ENCODE measurements at places on chromosomes 12 and 14.

GRCh38 chr14:99806836-99807235, 13.6 kb downstream of the EML1 start:
- DNase-seq = no peak

- DNase-seq = no peak
Measured at GRCh38 chr14:52240623-52241022, 26.9 kb upstream of the PTGDR start.

DNA sequence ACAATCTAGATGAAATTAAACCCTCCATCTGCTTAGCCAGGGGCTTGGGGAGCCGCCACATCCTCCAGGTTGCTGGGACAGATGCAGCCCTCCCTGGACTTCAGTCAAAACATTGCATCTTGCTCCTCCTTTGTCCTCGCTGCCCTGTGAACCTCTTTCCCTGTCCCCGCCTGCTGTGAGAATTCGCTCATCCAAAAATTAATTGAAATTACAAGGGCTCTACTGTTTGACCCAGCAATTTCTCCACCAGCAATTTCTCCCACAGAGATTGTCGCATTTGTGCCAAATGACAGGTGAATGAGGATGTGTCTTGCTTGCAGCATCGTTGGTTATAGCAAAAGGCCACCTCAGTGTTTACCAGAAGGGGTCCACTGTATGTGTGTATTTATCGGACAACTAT, 5.0 kb upstream of the POP5 start:
- no peak for DNase-seq

- DNase-seq = peak; percentile 41
Measured at GRCh38 chr12:93773122-93773871, 96.1 kb downstream of the CRADD start.

DNA sequence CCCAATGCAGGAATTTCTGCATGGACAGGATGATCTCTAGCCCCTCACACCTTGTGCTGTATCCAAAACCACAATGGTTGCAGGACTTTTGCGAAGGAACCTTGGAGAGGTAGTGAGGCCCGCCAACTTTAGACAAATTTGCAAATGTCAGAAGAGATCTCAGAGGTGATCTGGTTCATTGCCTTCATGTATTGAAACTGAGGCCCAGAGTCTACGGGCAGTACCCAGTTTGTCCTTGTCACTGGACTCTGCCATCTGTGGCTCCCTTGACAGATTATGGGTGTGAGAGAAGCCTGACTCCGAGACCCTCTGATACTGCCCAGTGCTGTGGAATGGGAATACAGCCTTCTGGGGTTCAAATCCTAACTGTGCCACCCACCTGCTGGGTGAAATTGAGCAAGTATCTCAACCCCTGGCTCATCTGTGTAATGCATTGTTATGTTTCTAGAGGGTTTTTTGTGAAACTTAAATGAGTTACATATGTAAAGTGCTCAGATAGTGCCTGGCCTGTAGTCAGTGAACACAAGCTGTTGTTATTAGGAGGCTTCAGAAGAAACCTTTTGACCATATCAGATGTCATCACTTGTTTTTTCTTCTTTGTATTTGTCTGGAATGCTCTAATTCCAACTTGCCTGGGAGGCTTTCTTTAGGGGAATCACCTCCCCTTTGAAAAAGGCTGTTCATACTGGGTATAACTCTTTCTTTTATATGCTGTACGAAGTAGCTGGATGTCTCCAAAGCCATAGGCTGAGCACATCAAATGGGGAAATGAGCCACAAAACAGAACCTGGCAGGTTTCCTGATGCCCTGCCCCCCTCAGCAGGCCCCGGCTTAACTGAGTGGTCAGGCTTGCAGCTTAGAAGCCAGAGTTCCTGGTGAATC, 71.4 kb upstream of the SRSF5 start:
- DNase-seq = no peak

GRCh38 chr12:59597385-59597781, 1.6 kb downstream of the SLC16A7 start:
- DNase-seq = peak; percentile 62

DNA sequence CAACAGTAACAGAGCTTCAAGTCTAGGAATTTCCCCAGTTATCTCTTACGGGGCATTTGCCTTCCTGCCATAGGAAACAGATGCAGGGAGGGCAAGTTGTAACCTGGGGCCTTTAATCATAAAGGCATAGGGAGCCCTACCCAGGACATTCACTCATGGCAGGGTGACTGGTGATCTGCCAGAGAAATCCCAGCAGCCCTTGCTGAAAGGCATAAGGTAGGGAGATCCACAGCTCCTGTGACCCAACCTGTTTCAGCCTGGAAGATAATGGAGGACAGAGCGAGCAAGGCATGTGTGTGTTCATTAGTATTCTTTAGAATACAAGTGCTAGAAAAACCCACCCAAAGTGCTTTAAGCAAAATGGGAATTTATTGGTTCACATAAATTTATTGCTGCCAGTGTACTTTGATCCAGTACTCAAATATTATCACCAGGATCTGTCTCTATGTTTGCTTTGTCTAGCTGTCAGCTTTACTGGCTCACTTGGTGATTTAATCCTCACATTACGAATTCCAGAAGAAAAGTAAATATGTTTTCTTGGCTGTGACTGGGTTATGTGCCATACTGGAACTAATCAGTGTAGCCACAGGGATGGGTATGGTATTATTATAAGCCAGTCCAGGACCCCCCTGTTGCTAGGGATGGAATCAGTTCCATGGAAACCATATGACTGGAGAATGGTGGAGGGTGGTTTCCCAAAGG, 21.1 kb upstream of the AKAP6 start:
- DNase-seq = no peak

DNA sequence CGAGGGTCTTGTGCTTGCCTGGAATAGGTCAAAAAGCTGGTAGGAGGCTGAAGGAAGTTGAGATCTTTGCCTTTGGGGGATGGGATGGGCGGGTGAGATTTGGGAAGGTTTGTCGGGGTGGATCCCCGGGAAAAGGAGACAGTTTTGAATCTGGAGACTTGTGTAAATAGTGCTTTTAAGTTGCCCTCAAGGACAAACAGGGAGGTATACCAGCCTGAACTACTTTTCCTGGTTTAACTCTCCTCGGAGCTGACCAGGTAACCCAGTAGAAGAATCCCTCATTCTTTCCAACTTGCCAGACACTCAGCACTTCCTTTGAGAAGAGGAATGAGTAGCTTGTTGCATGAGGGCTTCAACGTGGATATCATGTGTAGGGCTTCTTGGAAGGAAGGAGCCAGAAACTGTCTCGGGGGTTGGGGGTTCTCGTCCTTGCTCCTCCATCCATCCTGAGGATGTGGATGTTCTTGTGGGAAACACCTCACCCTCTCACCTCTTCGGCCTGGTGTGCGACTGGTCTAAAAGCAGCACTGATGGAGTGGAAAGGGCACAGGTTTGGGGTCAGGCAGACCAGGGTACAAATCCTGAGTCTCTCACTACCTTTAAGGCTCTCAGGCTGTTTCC, 1.9 kb downstream of the TEAD4 start:
- DNase-seq = no peak

GRCh38 chr12:58479401-58479800, 440.9 kb downstream of the LRIG3 start:
- no peak for DNase-seq

GRCh38 chr14:90658541-90658967, 157.7 kb downstream of the TTC7B start:
- DNase-seq = no peak

DNA sequence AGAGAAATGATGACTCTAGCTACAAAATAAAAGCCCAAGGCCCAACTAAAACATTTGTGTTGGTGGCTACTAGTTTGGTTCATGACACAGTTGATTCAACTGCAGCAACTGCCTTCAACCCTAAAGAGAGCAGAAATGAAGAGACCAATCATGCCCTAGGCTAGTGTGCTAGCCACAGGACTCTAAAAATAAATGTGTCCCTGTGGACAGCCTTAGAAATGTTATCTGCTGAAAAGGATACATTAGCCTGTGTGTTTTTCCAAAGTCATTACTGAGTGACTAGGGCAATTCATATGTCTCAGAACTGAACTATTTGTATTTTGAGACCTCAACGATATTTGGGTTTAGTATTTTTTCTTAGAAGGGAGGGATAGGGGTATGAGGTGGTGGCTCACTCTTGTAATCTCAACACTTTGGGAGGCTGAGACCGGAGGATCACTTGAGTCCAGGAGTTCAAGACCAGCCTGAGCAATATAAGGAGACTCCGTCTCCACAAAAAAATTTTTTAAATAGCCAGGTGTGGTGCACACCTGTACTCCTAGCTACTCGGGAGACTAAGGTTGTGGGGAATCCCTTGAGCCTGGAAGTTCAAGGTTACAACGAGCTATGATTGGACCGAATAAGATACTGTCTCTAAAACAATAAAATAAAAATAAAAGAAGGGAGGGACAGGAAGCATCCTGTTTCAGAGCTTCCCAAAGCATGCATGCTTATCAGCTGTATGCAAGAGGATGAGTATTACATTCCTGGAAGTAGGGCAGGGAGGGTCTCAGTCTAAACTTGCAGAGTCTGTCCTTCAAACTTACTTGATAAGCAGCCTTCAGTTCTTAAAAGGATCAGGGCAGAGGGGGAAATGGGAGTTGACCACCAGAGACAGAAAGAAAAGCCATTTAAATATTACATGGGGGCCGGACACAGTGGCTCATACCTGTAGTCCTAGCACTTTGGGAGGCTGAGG, 29.6 kb upstream of the NAP1L1 start:
- DNase-seq = no peak

DNA sequence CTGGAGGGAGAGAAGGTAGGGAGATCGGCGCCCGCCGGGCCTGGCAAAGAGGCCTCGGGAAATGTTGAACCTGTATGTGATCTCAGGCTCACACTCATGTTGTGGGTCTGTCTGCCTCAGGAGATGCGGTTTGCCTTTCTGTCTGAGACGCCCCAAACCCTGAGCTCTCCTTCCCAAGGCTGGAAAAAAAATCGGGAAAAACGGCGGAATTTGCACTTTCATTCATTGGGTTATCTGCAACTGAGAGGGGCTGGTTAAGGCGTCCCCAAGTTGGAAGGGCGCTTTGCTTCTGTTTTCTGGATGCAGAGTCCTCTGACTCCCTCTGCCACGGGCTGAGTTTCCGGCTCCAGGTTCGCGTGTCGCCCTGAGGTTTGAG, 5.0 kb upstream of the HOXC9 start:
- no peak for DNase-seq

DNA sequence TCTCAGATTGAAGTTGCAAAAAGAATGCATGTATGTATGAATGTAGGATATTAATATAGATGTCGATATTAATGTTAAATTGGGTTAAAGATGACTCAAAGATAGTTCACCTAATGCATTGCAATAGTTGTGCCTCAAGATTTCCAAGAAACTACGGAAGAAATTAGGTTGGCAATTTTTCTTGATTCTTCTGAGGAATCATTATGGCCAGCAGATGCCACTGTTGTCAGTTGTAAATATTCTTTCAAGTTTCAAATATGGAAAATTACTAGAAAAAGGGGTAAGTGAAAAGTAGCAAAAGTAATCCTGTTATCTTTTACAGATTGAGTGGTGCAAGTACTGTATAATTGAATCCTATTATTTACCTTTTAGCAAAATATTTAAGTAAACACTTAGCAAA, 202.1 kb downstream of the ADAMTS20 start:
- no peak for DNase-seq

GRCh38 chr12:16324272-16324671, 23.2 kb upstream of the MGST1 start:
- DNase-seq = no peak

DNA sequence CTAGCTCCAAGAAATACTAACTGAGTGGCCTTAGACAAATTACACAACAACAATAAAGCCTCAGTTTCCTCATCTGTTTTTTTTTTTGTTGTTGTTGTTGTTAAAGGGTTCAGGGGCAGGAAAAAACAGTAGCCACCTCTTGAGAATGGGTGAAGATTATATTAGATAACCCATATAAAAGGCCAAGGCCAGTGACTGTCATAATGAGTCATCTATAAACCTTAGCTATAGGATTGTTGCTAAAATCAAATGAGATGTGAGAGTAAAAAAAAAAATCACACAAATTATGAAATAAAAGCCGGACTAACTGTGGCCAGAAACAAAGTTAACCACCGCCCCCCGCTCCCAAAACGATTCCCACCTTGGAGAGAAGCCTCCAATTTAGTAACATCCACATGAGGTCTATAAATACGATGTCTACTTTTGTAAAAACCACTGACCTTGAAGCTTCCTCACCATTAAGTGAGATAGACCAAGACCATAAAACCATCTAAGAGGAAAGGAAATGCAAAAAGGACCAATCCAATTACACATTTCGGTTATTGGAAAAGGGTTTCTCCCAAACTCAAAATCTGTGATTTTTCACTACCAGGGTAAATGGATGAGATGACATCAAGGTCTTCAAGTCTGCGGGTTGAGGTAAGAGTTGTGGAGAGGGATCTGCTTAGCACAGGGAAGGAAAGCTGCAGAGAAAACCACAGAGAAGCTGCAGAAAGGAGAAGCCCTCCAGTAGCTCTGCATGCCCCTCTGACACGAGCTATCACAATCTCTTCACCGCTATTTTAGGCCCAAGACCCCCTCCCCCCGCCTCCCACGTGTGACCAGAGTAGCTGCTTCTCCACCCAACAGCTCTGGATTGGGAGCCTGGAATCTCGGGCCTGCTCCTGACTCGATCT, 1.0 kb downstream of the NAA25 start:
- no peak for DNase-seq

DNA sequence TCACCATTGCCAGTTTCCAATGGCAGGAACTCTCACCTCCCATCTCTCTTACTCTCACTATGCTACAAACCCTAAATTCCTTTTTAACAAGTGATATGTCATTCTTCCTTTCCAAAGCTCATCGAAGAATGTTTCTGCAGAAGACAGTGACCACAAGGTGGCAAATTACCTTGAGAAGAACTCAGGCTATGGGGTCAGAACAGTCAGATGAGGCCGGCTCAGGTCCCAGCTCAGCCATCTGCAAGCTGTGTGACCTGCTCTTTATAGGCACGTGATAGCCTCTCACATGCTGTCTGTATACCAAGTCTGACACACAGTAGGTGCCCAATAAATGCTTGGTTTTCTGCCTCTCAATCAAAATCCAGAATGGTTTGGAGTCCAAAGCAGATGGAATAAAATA, 80.7 kb downstream of the FOXN3 start:
- peak; percentile 9 for DNase-seq

GRCh38 chr14:41636492-41637392, 30.1 kb downstream of the LRFN5 start:
- no peak for DNase-seq

- DNase-seq = no peak
Measured at GRCh38 chr12:88805286-88805685, 225.0 kb upstream of the KITLG start.

- peak; percentile 18 for DNase-seq
Measured at GRCh38 chr14:21509432-21510143, 1.6 kb downstream of the METTL3 start.

- no peak for DNase-seq
Measured at GRCh38 chr14:69491193-69491592, 6.7 kb downstream of the PLEKHD1 start.

- DNase-seq = no peak
Measured at GRCh38 chr14:57293866-57294837, 25.4 kb downstream of the AP5M1 start.

DNA sequence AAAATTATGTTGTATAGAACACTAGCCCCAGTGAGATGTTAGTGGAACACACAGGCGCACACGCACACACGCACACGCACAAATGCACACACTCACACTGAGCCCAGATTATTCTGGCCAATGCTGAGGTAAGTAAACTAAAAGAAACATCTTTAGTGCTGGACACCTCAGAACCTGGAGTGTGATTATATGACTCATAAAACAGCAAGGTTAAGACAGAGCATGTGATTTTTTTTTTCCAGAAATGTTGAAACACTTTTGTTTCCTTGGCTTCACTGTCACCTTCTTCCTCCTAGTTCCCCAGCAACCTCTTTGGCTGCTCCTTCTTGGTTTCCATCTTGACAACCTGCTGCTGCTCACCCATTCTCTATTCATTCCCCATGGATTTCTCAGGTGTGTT, 141.0 kb upstream of the ALG10B start:
- DNase-seq = no peak

GRCh38 chr12:9074484-9075137, 41.1 kb downstream of the A2M start:
- DNase-seq = no peak
